ENCODE measurements at places on chromosomes 11 and 22.

DNA sequence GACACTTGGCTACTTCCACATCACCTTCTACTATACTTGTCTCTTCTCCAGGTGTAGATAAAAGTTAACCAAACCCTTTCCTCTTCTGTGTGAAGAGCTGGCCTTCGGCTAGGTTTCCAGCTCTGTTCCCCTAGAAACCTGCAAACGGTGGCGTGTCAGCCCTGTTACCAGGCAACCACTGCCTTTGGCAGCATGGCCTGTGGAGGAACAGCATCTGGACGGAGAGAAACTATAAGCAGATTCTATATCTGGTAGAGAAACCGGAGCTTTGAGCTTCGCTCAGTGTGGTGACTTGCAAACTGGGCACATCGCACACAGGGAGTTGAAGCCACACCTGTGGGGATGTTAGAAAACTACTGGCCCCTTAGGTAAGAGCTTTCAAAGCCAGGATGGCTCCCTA is 35.9 kb downstream of the ARAP1 start:
- peak; percentile 30 for DNase-seq

GRCh38 chr11:87005569-87005921 is 32.2 kb upstream of the TMEM135 start:
- DNase-seq, result no peak

DNA sequence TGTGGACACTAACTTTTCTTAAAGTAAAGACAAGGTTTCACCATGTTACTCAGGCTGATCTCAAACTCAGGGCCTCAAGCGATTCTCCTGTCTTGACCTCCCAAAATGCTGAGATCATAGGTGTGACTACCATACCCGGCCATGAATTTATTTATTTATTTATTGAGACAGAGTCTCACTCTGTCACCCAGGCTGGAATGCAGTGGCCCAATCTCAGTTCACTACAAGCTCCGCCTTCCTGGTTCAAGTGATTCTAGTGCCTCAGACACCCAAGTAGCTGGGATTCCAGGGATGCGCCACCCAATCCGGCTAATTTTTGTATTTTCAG is 29.7 kb upstream of the PCF11 start:
- no peak for DNase-seq

DNA sequence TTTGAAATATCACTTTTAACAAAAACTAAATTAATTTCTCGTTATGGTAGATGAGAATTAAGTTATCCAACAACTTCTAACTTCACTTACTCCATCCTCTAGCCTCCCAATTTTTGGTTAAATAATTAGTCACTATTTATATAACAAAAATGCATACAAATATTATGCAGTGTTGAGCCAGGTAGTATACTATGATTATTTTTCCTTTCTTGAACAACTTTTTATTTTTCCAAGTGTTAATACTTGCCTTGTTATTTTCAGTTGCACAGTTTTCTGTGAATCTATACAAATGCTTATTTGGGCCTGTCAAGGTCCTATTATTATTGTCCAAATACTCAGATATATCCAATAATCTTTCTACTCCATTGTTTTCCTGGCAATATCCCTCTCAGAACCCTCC is 19.9 kb upstream of the CCDC83 start:
- no peak for DNase-seq

DNA sequence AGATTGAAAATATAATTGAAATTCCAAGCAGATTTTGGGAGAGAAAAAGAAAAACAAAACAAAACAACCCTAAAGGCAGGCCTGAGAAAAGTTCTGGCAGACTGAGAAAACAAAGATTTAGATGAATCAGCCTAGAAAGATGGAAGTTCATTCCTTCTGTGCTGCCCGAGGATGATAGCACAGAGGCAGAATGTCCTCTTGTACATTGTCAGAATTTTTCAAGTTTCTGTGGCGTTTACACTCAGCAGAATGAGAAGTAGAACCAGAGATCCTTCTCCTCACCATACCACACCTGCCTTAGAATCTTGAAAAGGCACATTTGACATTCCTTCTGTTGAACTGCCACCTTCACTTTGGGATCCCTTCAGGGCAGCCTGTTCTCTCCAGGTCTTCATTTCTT is 62.5 kb upstream of the IZUMO1R start:
- no peak for DNase-seq

DNA sequence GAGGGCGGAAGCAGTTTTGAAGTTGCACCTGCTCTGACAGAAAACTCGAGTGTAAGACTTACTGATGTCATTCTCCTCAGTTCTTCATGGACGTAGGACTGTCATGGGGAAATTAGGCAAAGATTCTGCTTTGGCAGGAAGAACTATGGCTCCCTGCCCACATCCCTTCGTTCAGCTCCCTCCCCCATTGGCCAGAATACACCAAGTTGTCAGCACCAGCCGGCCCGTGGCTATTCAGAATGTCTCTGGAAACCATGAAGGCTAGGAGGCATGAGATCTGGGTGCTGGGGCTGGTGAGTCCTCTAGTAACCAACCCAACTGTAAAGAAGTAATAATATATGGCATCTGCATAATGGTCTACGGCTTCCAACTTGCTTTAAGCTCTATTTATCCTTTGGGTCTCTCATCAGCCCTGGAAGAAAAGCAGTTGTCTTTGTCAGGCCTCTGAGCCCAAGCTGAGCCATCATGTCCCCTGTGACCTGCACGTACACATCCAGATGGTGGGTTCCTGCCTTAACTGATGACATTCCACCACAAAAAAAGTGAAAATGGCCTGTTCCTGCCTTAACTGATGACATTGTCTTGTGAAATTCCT is 74.1 kb downstream of the PIWIL4 start:
- DNase-seq, result no peak

DNA sequence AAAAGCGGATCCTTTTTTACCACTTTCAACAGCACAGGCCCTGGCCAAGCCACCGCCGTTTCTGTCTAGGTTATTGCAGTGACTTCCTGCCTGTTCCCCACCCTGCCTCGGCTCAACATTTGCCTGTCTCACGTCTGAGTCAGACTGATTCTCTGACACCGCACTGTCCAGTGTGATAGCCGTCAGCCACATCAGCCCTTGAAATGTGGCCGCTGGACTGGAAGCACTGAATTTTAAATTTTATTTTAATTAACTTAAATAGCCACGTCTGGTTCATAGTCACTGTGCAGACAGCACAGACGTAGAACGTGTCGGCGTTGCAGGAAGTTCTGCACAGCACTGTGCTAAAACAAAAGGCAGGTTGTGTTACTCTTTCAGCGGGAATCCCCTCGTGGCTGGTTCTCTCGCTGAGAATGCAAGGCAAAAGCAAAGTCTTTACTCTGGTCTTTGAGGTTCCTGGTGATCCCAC is 56.3 kb upstream of the ADSL start:
- DNase-seq, result no peak

- no peak for DNase-seq
These were observed 119.6 kb downstream of the NAV2 start for GRCh38 chr11:19832086-19832750.

- no peak for DNase-seq
These were observed 999 bp downstream of the TSKU start for GRCh38 chr11:76783896-76784813.

DNA sequence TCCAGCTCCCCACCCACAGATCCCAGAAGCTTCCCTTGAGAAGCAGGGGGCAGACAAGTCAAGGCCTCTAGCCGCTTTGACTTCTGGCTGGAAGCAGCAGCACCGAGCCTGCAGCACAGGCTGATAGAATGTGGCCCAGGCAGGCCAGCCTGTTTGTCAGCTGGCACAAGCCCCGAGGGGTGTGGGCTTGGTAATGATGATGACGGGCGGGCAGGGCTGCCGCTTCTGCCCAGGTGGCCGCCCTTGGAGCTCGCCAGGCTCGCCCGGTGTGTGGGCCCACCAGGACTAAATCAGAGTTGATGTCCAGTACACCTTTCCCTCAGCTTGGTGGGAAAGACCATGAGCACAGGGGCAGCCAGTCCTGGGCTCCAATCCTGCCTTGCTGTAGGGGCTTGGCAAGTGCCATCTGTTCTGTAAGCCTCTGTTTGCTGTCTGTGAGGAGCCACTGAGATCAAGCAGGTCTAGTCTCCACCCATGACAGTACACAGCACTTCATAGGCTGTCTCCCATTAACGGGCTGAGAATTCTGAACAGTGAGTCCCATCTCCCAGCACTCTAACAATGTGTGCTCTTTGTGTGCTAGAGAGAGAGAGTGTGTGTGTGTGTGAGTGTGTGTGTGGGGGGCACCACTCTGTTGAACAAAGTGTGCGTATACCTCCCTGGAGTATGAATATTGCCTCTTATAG is 26.8 kb downstream of the MICAL2 start:
- no peak for DNase-seq
